ENCODE measurements at places on chromosomes 5 and 9.

- DNase-seq: no peak
These were observed 23.3 kb downstream of the TNFSF8 start for GRCh38 chr9:114906922-114907571.

GRCh38 chr5:32767948-32768467 lies 56.9 kb downstream of the NPR3 start:
- DNase-seq: no peak

DNA sequence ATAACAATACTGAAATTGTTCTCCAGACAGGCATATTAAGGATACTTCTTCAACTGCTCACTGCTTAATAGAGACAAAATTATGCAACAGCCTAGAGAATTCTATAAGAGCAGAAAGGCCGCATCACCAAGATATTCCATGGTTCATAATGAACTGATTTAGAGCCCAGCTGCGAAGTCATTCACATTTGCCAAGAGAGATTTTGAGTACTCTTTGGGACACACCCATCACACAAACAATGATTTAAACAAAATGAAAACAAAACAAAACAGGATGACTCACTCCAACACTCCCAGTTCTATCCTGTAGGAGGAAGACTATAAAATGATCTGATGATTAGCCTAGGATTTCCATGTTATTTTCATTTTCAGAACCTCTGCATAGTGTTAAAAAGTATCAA lies 145.7 kb upstream of the GNA14 start:
- no peak for DNase-seq

- no peak for DNase-seq
These were observed 43.4 kb downstream of the DUSP1 start for GRCh38 chr5:172727551-172727950.

- DNase-seq: no peak
These were observed 84.2 kb upstream of the PCSK1 start for GRCh38 chr5:96517295-96517694.

GRCh38 chr5:117084067-117084466 lies 509.4 kb upstream of the SEMA6A start:
- DNase-seq: no peak

- no peak for DNase-seq
These were observed 297.1 kb downstream of the TUSC1 start for GRCh38 chr9:25381141-25381540.

DNA sequence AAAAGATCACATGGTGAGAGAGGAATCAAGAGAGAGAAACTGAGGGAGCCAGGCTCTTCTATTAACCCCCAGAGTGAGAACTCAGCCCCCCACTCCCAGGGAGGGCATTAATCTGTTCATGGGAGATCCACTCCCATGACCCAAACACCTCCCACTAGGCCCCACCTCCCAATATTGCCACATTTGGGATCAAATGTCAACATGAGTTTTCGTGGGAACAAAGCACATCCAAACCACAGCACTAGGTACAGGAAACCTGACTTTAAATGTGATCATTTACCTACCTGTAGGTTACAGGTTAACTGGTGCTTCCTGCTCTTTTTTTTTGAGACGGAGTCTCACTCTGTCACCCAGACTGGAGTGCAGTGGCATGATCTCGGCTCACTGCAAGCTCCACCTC lies 16.9 kb downstream of the NNT start:
- DNase-seq: no peak

DNA sequence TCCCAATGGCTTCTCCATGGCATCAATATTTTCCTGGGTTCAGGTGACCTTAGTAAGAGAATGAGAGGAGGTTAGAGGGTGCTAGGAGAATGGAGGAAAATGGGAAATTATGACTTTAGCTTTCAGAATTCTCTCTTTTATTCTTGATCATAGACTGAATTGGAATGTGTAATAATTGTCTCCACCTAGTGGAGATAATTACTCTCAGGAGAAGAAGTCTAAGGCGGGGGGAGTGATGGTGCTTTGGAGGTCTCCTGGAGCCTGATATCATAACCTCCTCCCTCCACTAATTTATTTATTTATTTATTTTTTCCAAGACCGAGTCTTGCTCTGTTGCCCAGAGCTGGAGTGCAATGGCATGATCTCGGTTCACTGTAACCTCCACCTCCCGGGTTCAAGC lies 221.3 kb downstream of the GRIA1 start:
- no peak for DNase-seq

DNA sequence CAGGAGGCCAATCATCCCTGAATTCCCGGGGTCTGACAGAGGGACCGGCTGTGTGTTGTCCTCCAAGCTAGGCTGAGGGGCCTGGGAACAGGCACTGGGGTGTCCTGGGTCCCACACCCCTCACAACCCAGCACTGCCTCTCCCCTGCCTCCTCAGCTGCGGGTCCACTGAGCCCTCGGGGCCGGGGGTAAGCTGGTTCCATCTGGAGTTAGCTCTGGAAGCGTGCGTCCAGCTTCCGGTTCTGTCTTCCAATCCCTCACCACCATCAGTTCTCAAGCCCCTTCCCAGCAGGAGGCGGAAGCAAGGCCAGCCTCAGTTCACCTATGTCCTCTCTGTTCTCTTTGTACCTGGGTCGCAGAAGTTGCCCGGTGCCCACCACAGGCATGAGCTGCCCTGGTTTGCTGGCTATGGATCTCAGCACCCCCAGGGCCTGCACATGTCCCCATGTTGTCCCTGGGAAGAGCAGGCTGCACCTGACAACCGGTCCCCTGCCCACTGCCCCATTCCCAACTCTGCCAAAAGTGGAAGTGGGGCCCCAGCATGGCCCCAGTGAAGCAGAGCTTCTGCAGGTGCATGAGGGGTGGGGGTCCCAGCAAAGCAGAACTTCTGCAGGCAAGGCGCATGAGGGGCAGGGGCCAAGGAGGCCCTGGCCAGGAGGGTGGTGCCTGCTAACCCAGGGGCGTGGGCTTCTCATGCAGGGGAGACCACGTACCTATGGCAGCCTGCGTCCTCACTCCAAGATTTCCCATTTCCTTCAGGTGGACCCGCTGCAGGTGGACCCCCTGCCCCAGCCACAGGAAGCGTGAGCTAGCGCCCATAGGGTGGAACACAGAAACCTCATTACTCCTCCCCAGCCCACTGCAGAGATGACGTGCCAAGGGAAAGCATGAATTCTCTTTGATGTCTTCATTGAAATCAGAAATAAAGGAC lies 111.9 kb downstream of the ZNF354C start:
- no peak for DNase-seq

DNA sequence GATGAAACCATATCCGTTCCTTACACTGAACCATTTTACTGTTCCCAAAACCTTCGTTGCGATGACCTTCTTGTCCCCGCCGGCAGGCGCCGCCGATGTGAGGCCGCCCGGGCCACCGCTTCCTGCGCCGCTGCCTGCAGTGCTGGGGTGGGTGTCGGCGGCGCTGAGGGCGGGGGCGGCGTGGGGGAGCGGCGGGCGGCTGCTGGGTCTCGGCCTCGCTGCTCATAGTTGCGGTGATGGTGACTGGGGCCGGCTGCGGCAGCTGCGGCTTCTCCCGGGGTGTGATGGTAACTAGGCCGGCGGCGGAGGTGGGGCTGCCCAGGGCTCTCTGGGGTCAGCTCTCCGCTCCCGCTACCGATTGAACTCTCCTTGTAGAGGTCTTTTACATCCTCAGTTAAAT lies 14.1 kb upstream of the OR2S2 start:
- no peak for DNase-seq

DNA sequence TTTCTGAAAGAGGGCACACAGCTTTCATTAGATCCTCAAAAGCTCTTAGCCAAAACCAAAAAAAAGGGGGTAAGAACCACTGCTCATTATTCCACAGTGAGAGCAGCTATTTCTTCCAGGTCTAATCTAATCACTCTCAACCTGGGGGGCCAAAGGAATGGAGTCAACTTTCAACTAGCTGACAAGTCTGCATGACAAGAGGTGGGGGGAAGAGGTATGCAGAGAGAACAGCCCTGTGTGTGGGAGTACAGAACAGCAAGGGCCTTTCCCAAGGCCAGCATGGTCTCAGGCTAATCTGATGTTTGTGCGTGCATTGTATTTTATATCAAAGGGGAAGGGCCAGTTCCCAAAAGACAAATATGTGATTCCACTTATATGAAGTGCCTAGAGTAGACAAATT lies 36.9 kb upstream of the PIP5K1B start:
- no peak for DNase-seq

- no peak for DNase-seq
These were observed 99.4 kb upstream of the SAP30L start for GRCh38 chr5:154346427-154346826.

DNA sequence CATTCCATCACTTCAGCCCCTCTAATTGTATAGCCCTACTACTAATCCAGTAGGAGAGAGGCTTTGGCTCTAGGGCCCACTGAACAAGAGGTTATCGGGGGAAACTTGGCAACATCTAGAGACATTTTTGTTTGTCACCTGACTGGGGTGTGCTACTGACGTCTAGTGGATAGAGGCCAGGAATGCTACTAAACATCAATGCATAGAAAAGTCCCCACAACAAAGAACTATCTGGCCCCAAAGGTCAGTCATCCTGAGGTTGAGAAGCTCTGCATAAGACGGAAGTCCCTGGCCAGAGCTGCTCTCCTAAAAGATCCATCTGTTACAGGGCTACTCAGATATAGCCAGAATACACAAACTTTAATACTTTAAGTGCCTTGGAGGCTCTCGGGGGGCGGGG lies 570.6 kb upstream of the KLF4 start:
- DNase-seq: no peak

DNA sequence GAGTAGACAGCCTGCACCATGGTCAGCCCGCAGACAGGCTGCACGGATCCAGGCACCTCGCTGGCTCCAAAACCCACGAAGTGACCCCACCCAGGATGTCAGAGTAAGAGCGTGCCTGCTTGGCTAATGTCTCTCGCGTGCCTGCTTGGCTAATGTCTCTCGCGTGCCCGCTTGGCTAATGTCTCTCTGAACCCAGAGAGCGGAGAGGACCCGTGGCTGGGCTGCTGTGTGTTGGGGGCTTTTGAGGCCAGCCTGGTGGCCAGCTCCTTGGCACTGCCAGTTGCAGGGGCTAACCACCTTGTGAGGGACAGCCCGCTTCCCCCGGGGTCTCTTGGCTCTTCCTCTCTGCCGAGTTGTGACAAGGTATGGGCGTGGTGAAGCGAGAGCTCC lies 8.9 kb upstream of the RXRA start:
- no peak for DNase-seq
